Ecto neural progenitor cell (in vitro differentiated cells): ENCODE measurements at places on chromosomes 2 and 18.
A peak's percentile ranks its signal among the peaks of the same experiment; 100 is the strongest.

DNA sequence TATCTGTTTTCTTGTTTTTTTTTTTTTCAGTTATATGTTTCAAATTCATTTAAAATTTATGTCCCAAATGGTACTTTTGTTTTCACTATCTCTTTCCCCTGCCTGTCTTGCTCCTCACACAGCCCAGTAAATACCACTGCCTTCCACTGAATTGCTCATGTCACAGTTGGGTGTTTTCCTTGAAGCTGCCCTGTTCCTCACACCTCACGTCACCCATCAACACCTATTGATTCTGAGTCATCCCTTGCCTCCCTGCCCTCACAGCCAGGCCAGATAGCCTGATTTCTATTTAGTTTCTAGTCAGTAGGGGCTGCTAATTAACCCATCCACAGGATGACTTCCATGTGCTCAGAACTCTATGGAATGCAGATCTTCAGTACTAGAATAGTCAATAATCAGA, 25.3 kb downstream of the FSHR start:
- DNase-seq: no peak

DNA sequence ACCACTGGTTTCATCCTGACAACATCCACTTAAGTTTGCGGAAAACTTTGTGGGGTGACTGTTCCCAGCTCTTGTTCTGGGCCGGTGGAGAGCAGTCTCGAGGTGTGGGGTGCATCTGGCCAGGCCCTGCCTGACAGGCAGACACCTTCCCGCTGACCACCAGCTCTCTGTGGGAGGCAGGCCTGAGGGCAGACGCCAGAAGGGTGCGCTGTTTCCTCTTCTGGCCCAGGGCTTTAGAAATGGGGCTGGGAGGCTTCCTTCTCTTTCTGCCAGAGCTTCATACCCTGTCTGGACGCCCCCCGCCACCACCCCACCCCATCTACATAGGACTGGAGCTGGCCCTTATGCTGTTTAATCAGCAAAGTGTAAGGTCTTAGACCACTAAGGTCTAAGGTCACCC, 263.8 kb downstream of the LOXHD1 start:
- peak; percentile 65 for DNase-seq

GRCh38 chr2:204842661-204843485, 297.6 kb downstream of the PARD3B start:
- DNase-seq: no peak

DNA sequence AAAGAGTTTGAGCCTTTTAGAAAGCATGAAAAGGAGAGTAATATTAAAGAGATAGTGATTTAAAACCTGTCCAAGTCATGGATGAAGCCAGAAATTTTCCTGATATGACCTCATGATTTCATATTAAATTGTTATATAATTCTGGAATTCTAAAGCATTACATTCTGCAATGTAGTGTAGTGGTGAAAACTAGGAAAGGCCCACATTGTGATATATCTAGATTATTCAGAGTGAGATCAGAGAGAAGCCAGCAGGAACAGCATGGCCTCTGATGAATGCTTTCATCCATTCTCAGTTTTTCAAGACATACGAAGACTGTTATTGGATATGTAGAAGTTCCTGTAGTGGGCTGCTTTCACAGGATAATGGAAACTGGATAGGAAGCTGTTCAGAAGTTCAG, 98.8 kb downstream of the LCLAT1 start:
- DNase-seq: no peak

- no peak for DNase-seq
Measured at GRCh38 chr2:15730545-15731212, 139.0 kb downstream of the DDX1 start.

DNA sequence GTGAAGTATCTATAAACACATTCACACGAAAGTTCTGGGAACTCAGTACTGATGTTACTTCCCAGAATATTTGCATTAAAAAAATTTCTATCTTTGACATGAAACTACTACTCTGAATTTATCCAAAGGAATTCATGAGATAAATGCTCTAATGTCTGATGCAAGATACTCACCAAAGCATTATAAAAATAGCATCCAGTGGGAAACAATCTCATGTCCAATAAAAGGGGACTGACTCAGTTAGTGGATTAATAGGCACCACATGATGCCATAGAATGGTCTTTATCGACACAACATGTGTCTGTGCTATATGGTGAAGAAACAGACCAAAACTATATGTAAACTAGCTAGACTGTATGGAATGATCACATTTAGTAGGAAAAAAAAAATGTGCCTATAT, 33.9 kb downstream of the LAMA3 start:
- no peak for DNase-seq

DNA sequence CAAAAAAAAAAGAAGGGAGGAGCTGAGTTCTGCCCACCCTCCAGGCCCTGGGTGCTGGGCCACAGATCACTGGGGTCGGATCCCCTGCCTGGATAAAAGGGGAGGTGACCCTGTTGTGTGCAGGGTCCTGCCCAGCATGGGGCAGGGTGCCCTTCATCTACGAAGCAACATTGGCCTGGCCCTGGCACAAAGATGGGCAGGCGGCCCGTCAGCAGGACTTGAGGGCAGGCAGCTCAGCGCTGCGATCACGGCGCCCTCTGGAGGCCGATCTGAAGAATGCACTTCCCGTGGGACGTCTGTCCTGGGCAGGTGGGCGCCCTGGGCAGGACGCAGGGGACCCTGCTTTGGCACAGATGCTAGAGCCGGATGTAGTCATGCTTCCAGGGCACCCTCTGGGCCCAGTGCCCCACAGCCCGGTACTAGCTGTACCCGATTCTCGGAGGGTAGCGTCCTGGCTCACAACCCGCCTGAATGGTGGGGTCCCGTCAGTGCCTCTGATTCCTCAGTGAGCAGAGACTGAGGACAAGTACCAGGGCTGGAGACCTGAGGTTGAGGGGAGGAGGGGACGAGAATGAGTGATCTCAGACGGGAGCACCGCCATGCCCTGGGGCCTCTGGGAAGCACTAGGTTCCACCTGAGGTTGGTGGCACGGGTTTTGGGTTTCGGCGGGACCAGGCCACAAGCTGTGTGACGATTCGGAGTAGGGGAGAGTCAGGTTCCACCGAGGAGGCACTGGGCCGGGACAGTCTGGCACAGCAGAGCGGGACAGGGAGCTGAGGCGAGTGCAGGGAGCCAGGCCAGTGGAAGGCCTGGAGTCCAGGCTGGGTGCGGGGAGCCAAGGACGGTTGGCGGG, 18.0 kb downstream of the ARID5A start:
- peak; percentile 78 for DNase-seq

DNA sequence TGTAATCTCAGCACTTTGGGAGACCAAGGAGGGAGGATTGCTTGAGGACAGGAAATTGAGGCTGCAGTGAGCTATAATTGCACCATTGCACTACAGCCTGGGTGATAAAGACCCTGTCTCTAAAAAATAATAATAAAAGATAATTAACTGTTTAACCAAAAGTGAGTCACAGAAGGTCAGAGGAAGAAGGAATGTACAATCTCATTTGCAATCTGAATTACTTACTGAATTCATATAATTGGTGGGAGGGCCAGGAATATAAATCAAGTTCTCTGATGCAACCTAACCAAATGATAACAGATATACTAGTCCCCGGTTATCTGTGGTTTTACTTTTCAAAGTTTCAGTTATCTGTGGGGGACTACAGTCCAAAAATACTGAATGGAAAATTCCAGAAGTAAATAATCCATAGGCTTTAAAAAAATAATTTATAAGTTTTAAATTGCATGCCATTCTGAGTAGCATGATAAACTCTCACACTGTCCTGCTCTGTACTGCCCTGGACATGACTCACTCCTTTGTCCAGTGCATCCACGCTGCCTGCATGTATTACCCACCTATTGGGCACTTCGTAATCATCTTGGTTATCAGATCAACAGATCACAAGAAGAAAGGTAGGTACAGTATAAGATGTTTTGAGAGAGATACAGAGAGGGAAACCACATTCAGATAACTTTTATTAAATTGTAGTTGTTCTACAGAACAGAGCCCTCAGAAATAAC, 12.8 kb upstream of the MATN3 start:
- no peak for DNase-seq

DNA sequence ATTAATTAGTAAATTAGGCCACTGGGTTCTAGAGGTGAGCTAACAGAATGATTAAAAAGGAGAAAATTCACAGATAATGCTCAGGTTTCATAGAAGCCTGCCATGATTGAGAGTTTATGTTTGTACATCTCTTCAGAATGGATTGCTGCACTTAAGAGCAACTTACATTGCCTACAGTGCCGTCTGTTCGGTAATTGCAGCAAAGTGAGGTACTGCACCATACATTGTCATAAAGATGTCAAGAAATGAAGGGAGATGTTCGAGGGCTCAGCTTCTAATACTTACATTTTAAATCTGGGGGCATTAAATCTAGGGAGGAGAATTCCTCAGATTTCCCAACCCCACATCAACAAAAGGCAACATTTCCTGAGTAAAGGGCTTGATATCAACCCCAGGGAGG, 976.2 kb upstream of the FANCL start:
- DNase-seq: no peak

DNA sequence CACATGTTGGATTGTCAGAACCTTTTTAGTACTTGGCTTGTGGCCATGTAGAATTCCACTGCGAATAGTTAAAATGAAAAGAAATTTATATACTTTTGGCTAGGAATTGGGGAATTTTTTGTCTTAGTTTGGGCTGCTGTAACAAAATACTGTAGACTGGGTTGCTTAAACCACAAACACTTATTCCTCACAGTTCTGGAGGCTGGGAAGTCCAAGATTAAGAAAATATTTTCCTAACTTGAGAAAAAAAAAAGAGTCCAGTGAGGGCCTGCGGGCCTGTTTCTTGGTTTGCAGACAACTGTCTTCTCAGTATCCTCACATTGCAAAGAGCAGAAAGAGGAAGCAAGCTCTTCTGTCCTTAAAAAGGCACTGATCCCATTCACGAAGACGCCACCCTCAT, 81.9 kb downstream of the CD226 start:
- DNase-seq: no peak

DNA sequence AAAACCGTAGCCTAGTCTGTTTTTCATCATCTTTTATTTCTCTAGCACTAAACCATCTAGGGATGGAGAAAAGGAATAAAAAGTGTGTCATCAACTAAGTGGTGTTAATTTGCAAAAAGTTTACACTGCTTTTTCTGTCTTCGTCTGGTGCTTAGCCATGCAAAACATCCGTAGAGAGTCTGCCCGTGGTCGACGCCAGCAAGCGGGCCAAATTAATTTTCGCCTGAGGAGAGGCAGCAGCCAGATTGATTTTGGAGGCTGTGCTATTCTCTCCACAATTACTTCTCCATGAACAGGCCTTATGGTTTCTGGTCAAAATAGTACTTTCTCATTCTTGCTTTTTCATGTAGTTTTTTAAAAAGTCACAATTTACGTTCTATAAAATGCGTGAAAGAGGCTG, 46.3 kb downstream of the TNFRSF11A start:
- DNase-seq: no peak
